Stimulated activated CD4-positive, alpha-beta T cell treated with anti-CD3 and anti-CD28 coated beads, Interleukin-1b, Interleukin-23, amount 100 ng/mL, for 24 hours (primary cell): ENCODE measurements at places on chromosomes 2 and 18.

- no peak for DNase-seq
Measured at GRCh38 chr18:69484699-69485396, 84.2 kb downstream of the DOK6 start.

DNA sequence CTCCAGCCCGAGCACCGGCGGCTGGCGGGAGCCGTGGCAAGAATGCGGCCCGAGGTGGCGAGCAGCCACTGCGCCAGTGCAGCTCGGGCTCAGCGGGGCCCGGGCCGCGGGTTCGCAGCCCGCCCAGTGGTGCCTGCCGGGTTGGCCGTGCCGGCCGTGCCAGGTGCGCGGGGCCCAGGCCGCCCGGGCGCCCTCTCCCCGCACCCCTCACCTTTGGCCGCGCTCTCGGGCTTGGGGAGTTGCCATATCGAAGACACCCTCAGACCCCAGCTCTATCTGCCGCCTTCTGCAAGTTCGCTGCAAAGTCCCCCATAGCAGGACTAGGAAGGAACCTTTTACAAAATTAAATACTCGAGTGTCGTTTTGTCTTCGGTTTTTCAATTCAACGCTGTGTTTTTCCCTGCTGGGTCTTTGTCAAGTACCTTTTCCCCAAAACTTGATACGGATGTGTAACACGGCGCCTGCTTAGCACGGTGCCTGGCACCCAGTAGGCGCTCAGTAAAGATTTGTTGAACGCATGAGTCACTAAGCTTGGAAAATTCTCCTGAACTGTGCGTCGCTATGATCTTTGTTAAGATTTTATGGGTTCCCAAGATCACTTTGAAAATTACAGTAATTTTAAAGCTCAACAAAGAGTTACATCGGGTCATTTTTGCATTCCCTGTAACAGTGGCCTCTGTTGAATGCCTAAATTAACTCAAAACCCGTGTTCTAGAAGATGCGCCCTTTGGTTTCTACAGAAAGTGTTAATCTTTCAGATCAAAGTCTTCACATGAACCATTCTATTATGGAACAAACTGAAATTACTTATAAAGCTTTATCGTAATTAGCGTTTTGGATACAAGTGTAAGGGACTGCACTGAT is 750 bp downstream of the STRADB start:
- DNase-seq: no peak

DNA sequence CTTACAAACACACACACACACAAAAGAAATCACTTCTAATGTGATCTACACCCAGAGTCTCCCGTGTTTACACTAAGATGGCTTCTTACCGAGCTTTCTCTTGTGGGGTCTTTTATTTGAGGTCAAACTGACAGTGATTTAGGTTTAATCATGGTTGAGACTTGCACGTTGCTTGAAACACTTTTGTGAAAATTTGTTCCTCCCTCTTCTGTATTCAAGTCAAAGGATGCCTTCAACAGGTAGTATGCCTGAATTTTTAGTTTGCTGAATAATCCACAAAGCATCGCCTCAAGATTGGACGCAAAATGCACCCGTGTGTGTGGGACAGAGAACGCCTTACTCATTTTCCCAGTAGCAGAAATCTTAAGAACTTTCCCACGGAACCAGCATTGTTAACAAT is 4.0 kb upstream of the ZNF516 start:
- DNase-seq: no peak

GRCh38 chr2:20646446-20646845 is 4.5 kb downstream of the HS1BP3 start:
- no peak for DNase-seq

DNA sequence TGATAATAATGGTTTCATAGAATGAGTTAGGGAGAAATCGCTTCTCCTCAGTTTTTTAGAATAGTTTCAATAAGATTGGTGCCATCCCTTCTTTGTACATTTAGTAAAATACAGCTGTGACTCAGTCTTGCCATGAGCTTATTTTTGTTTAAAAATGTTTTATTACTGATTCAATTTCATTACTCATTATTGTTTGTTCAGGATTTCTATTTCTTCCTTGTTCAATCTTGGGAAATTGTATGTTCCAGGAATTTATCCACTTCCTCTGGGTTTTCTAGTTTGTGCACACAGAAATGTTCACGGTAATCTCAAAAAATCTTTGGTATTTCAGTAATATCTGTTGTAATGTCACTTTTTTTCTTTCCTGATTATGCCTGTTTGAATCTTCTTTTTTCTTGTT is 371.5 kb upstream of the SETBP1 start:
- DNase-seq: no peak

GRCh38 chr2:207315131-207315530 is 149.4 kb upstream of the KLF7 start:
- no peak for DNase-seq

DNA sequence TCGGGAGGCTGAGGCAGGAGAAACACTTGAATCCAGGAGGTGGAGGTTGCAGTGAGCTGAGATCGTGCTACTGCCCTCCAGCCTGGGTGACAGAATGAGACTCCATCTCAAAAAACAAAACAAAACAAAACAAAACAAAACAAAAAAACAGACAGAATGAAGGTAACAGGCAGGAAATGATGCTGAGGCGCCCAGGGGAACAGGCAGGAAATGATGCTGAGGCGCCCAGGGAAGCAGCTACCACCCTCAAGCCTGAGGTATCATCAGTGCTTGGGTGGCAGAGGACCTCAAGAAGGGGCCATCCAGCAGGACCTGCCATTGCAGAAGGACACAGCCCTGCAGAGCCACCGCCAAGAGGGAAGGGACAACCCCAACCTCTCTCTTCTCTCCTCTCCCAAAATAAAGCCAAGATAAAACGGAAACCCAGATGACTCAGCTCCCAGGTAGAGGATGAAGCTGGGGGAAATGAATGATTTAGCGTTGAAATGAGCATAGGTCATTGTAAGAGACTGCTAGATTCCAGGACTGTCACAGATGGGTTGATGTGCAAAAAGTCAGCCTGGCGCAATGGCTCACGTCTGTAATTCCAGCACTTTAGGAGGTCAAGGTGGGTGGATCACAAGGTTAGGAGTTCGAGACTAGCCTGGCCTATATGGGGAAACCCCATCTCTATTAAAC is 19.3 kb downstream of the SOWAHC start:
- no peak for DNase-seq

DNA sequence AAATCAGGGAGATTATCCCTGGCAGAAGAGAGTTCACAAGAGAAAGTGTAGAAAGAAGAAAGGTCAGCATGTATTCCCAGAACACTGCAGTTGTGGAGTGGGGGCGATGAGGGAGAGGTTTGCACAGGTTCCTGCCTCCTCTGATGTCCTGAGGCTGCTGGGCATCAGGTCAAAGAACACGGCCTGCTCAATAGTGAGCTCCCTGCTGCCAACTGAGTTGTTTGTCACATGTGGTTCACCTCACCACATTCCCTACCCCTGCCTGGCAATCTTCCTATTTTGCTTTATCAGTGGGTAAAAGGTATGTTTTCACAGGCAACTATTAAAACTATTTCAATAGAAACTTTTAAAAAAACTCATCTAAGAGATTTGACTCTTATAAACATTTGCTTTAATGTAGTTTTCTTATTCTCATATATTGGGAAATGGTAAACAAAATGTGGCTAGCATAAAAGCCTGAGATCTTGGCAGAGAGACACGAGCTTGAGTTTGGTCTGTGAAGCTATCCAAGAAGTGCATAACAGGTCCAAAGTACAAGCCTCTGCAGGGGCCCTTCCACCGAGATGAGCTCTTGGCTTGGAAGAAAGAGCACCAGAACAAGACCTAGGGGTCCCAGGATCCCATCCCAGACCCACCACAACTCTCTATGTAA is 123.9 kb upstream of the SRD5A2 start:
- DNase-seq: no peak

- no peak for DNase-seq
Measured at GRCh38 chr2:233000886-233001750, 11.9 kb downstream of the NGEF start.

DNA sequence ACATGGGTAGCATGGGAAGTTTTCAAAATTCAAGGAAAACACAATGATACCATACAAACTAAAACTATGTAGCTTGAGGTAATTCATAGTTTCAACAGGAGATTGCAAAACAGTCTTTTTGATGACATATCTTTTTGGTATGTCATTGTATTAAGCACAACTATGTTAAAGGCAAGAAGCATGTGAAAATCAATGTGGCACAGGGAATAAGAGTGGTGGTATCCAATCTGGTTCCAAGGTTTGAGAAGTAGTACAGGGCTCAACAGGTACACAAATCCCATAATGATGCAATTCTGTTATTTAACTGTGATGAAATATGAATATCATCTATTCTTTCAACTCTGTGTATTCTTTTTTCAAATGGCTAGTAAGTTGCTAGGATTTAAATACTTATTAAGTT is 16.4 kb upstream of the DLX2 start:
- DNase-seq: no peak

GRCh38 chr18:13318731-13319501 is 100.4 kb downstream of the LDLRAD4 start:
- no peak for DNase-seq

- DNase-seq: peak; percentile 64
Measured at GRCh38 chr2:206085742-206086445, at the start of gene INO80D. INO80D (minus strand) TSS chr2:206086174; CDS start chr2:206063016, 23,158 bp downstream.

GRCh38 chr18:51813740-51814139 is 526.3 kb upstream of the DCC start:
- no peak for DNase-seq

- no peak for DNase-seq
Measured at GRCh38 chr18:45521777-45522176, 93.5 kb upstream of the SLC14A2 start.

- no peak for DNase-seq
Measured at GRCh38 chr18:32425466-32425865, 45.2 kb downstream of the GAREM1 start.

DNA sequence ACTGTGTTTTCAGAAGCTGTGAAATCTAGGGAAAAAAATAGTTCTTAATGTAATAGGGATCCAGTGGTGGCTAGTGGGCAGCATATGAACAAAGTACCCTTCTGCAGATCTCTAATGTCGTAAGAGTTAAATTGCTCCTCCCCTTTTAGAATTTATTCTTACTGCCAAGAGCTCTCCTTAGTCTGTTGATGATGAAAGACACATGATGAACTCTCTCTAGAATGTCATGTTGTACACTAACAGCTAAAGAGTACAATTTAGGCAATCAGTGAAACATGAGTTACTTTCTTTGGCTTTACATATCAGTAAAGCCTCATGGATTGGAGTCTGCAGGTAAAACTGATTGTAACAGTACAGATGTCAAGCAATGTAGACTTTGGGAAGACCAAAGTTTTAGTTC is 84.2 kb downstream of the SLC39A10 start:
- DNase-seq: no peak

GRCh38 chr2:217055624-217056023 is 195.8 kb upstream of the TNP1 start:
- no peak for DNase-seq

DNA sequence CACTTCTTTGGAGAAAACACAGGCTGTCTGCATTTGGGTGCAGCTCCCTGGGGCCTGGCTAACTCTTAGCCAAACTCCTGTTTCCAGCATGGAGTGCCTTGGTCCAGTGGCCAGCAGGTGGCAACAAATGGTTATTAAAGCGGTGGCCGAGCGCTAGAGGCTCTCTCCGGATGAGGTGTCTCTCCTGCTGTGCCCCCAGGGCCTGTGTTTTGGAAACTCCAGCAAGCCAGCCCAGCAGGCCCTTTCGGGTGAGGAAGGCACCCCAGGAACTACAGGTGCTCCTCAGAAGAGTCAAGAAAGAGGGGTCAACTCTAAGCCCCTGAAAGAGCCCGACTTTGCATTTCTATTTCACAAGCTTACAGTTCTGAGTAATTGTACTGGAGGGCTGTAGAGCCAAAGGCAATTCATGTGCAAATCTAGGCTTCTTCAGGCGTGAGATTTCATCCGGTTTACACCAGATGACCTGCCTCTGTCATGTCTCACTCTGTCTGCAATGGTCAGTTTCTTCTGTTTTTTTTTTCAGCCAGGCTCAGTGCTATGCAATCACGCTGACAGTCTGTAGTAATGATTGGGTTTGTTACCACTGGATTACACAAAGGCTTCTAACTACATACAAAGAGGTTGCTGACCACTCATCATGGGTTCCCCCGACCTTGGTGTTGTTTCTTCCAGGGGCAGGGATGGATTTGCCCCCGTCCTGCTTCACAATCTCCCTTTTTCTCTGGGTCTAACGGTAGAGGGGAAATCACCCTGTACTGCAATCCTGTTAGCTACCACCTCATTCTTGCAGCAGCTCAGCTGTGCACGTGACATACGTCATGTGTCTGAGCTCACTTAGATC is 7.6 kb upstream of the CHRNA1 start:
- no peak for DNase-seq

DNA sequence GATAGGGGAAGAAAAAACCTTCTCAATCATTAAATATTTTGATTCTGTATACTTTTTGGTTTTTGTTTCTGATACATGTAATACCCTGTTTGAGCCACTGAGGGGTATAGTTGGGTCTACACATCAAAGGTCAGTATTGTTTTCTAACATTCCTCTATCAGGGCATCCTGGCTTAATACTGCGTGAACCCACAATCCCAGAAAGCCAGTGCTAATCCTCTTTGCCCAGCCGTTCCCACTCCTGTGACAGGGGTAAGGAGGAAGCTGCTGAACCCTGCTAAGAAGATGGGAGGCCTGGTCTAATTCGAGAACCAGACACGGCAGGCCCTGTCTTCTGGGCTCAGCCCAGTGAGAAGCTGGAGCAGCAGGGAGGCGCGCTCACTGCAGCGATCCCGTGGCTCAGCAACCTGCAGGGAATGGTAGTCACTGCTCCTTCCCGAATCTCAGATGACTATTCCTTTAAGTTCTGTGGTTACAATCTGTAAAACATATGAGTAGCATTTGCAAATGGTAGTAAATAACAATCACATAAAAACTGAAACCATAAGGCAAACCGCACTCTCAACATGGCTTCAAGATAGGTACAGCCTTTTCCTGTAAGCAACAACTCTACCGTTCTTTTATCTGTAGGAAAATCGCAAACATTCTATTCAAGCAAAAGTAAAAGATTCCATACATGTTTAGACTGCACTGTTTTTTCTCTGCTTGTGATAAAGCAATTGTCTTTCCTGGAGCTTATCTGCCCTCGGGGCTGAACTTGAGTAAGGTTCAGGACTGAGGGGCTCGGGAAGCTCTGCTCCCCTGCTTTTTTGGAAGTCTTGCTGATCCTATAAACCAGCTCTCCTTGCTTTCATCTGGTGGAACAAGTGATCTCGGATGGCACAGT is 87.0 kb downstream of the EPB41L3 start:
- DNase-seq: no peak

DNA sequence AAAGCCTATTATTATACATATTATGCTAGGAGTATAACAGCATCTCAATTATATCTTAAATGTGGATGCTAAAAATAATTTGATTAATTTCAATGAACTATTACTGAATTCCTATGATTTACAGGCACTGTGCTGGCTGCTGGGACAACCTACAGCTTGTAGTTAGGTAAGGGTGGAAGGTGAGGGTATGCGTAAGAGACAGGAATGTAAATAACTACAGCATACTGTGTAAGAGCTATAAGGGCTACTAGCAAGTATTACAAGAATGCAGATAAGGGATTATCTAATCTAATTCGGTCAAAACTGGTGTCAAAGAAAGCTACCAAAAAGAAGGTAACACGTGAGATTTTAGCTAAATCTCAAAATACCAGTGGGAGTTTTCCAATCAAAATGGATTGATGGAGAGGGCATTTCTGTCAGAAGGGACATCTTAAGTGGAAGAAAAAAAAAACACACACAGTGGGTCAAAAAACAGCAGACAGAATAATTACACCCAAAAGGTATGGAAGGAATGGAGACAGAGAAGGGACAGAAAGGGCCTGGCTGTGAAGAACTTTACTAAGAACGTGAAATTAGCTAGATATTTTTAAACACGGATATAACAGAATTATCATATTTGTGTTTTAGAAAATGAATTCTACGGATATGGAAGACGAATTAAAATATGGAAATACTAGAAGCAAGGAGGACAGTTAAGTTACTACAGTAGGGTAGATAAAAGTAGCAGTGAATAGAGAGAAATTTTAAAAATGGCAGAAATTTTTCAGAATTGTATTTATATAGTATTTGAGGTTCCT is 47.1 kb downstream of the STRN start:
- DNase-seq: no peak
